Putamen (tissue), 1 donor: ENCODE measurements at places on chromosomes 1 and 21.

- DNase-seq = no peak
Observed at GRCh38 chr1:210747890-210748289, 386.1 kb downstream of the KCNH1 start.

DNA sequence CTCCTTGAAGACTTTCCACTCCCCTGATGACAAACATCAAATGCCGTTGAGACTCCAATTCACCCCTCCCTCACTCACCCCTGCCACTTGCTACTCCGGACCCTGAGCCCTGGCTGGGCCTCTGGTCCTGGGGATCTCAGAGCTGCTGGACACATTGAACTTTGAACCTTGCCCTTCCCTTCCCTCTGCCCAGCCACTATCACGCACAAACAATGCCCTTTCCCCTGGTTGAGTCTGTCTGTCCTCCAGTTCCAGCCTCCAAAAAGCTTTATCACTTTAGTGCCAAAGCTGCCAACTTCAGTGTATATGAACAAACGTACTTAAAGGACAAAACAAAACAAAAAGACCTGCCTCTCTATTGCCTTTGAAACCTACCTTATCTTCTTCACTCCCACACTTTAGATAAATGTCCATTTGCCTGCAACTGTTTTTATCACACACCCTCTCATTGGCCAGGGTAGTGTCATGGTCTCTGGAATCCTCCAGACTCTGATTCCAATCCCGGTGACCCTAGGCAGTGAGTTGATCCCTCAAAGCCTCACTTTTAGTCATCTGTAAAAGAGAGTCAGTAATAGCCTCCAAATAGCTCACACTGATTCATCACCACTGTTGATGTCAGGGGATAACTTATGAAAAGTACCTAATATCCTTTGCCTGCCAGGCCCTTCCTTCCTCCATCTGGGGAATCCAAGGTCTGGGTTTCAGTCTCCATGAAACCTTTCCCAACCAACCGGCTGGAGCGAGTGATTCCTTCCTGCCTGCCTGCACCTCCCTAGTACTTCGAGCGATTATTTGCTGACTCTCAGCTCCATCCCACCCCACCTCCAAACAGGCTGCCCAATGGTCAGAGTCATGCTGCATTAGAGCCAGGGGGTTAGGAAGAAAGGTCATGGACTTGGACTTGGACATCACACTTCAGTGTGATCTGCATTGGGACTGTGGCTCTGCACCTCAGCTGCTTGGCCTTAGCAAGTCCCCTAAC, 15.9 kb upstream of the SPOCD1 start:
- DNase-seq = no peak

GRCh38 chr1:75136921-75137641, 2.9 kb downstream of the LHX8 start:
- no peak for DNase-seq

- DNase-seq = no peak
Observed at GRCh38 chr21:40507978-40508377, 339.0 kb downstream of the DSCAM start.

GRCh38 chr1:219520241-219520640, 92.7 kb downstream of the ZC3H11B start:
- DNase-seq = no peak

- no peak for DNase-seq
Observed at GRCh38 chr1:229643996-229644745, 18.1 kb downstream of the URB2 start.

GRCh38 chr1:68363339-68363738, 86.4 kb downstream of the RPE65 start:
- DNase-seq = no peak

GRCh38 chr1:206814716-206815341, 42.5 kb upstream of the IL10 start:
- DNase-seq = no peak

DNA sequence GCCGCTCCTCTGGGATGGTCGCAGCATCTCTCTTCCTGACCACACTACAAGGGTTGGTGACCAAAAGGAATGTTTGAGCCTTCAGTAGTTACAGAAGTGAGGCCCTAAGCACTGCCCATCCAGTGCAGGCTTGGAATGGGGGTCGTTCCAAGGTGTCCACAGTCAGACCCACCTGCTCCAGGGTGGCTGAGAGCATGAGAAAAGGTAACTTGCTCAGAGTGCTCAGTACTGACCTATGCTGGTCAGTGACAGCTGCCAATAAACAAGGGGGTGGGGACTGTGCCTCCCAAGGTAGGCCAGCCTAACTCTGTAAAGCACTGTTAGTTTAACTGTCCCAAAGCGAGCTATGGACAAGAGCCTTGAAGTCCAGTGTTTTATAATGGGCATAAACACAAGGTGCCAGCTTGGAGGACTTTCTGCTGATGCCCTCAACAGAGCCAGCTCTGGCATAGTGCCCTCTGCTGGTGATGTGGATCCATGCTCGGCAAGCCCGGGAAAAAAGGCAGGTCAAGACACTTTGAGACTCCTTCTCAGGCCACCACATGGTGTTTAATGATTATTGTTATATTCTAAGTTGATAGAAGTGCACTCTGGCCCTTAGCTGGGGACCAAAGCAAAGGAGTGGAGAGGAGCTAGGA, 78.1 kb upstream of the DNAH14 start:
- DNase-seq = peak; percentile 31

DNA sequence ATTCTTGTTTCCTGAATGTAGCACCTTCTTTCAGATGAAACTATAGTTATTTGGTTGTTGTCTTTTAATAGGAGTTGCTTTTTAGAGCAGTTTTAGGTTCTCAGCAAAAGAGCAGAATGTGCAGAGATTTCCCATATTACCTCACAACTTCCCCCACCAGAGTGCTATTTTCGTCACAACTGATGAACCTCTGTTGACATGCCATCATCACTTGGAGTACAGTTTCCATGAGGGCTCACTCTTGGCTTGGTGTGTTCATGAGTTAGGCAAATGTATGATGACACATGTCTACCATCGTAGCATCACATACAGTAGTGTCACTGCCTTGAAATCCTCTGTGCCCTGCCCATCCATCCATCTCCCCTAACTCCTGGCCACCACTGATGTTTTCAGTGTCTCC, 3.7 kb downstream of the IBA57 start:
- no peak for DNase-seq

- DNase-seq = no peak
Observed at GRCh38 chr21:36388096-36388495, 2.9 kb downstream of the CHAF1B start.

DNA sequence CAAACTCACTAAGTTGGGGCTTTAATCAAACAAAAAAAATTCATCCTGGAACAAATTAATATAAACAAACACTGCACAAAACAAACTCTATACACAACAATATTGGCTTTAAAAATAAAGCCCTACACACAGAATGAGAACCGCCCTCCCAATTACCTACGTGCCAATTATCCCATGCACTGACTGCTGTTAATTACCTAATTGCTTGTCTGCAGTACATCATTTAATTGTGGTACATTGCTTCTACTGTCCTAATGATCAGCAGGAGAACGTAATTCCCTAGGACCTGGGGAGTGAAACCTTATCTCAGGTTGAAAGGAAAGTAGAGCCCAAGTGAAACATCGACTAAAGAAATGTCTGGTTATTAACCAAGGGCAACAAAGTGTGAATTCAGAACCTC, 364.5 kb downstream of the KCNH1 start:
- no peak for DNase-seq

GRCh38 chr1:231385416-231385748, 36.7 kb downstream of the EGLN1 start:
- no peak for DNase-seq

DNA sequence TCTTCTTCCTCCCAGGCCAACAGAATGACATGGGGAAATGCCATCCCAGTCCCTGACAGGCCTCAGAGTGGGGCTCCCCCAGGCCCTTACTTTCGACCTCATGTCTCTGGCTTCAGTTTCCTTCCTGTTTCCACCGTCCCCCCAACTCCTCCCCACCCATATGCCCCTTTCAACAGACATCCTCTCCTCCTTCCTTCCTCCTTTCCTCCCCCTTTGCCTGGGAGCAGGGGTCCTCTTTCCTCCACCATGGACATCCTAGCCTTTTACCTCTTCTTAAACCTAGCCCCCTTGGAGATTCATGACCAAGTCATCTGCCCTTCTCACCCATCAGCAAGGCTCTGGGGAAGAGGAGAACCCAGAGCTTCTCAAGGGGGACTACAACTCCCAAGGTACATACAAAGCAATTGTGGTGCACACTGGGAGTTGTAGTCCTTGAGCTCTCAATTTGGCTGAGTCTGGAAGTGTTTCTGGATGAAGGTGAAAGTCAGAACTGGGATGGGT, 4.0 kb downstream of the ZBTB7B start:
- DNase-seq = peak; percentile 66

DNA sequence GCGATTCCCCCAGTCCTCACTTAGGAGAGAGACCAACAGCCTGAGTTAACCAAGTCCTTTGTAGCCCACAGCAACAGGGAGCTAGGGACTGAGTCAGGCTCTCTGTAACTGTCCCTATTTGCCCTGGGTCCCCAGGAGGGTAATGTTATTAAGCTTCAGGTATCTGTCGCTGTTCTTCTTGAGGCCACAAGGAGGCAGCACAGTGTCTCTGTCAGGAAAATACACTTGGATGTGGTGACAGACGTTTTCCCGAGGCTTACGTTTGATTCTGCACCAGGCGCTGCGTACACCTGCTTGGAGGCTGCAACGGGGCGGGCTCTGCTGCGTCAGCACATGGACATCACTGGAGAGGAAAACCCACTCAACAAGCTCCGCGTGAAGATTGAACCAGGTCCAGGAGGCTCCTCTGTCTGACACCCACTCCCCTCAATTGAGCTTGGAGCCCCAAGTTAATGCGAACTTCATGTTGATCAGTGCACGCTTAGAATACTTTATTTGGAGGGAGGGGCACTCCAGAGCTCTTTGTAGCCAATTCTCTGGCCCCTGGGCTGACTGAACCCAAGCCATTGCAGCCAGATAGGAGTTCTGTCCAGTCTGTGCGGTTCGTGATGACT, 10.7 kb upstream of the ELF3 start:
- peak; percentile 53 for DNase-seq

DNA sequence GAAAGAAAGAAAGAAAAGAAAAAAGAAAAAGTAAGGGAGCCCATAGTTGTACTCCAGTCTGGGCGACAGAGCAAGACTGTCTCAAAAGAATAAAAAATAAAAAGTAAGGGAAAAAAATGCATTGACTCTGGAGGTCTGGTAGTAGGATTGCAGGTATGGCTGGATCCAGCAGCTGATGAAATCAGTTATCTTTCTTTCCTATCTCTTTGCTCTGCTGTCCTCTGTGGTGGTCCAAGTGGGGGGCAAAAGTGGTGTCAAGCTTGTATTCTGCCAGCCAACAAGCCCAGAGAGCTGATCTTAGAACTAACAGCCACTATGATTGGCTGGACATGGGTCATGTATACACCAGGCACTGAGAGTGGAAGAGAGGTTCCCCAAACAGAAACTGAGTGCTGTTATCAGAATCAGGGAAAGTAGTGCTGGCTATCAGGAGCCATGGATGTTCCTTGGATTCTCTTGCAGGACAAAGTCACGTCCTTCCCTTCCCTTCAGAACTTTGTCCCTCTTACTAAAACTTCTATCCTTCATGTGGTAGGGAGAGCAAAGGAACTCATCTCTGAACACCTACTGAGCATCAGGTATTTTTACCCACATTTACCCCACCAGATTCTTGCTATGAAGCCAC, 3.5 kb upstream of the FBLIM1 start:
- DNase-seq = no peak

DNA sequence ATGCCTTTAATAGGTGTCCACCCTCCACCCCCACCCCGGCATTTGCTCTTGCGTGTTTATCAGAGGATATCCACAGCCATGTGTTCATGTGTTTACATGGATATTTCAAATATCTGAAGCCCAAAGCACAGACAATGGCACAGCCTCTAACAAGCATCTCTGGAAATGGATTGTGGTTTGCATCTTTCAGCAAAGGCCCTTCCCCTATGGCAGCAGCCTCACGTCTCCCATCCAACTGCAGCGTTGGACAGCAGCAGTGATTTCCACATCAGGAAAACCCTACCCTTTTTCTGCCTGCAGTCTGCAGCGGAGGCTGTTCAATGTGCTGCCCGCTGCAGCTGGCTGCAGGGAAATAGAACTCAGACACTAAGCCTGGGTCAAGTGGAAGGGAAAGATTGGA, 1.6 kb downstream of the RASSF5 start:
- no peak for DNase-seq

GRCh38 chr1:67323087-67323486, 15.4 kb downstream of the IL12RB2 start:
- no peak for DNase-seq

GRCh38 chr1:219792337-219793021, 135.9 kb downstream of the SLC30A10 start:
- no peak for DNase-seq

GRCh38 chr1:17833661-17834501, 78.7 kb downstream of the ACTL8 start:
- no peak for DNase-seq

- no peak for DNase-seq
Observed at GRCh38 chr1:85454214-85454613, 10.7 kb downstream of the DDAH1 start.

DNA sequence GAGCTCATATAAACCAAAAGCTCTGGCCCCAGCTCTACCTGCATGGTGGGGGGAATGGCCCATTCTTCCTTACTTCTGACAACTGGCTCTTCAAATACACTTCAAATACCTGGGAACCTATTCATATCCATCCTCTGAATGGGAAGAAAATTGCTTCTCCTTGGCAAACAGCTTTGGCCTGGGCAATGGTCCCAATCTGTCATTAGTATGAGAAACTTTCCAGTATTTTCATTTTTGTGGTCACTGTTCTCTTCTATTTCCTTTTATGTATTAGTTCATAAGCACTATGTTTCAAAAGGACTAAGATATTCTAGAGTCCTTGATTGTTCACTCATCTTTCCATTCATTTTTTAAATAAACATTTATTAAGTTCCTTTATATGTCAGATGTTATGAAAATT, 5.2 kb upstream of the HSD3B2 start:
- DNase-seq = no peak

DNA sequence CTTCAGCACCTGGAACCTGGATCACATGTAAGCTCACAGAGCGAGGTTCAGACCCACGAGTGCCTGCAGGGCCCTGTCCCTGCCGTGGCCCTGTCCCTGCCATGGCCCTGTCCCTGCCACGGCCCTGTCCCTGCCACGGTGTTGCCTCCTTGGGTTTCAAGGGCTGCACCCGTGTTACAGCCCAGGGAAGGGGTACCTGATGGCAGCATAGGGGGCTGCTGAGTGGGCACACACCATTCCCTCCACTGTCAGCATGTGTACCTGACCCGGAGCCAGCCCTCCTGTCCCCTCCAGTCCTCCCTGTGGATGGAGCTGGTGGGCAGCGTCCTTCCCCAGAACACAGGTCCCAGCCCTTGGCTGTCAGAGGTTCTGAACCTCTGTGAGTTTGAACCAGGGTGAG, 15.3 kb downstream of the DFFB start:
- DNase-seq = no peak

GRCh38 chr1:12620488-12620865, 2.5 kb upstream of the DHRS3 start:
- DNase-seq = no peak

- DNase-seq = no peak
Observed at GRCh38 chr1:111878091-111878490, 111.4 kb downstream of the KCND3 start.
